Left renal pelvis (tissue), 4 donors: ENCODE measurements at places on chromosomes 2 and 18.

- no peak for DNase-seq
These were observed 32.9 kb upstream of the ALK start for GRCh38 chr2:29954316-29954715.

GRCh38 chr2:1591461-1591770, 152.9 kb downstream of the PXDN start:
- DNase-seq, result no peak

DNA sequence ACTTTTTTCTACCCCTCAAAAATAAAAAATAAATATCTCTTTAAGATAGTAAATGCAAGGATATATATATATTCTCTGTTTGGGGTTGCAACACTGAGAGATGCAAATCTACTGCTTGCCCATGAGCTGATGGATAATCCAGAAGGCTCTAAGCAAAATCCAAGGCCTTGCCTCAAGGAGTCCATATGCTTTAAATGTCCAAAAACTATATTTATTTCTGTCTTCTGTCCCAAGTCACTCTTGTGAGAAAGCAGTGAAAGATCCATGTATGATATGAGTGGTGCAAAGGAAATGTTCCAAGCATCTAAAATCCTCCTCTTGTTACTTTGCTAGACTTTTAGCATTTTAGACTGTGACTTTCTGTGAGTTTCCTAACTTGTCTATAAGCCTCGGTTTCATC, 92.9 kb upstream of the RNF152 start:
- DNase-seq, result no peak

DNA sequence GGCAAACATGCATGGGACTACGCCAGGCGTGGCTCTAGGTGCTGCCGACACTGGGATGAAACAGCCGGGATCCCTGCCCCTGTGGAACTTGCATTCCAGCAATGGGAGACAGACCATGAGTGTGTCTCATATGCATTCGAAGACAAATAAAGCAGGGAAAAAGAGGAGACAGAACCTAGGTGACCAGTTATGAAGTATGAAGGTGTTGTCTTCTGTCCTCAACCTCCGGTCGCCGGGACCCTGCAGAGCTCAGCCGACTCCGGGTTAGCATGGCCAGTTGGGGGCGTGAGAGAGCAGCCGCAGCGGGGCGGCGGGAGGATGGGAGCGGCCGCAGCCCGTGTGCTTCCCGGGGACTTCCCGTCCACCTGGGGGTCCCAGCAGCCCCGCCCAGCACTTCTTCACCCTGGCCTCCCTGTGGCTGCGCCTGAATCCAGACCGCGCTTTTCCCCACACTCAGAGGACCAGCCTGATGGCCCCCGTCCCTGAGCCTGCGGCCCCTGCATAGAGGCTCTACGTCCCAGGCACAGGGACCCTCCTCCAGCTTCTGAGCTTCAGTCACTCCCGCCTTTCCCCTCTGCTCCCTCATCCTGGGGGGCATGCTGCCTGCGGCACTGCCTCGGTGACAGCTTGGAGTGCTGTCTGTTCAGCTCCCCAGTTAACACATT, 11.4 kb downstream of the ID2 start:
- DNase-seq, result no peak

- no peak for DNase-seq
These were observed 161.8 kb downstream of the SOCS6 start for GRCh38 chr18:70450426-70451253.

DNA sequence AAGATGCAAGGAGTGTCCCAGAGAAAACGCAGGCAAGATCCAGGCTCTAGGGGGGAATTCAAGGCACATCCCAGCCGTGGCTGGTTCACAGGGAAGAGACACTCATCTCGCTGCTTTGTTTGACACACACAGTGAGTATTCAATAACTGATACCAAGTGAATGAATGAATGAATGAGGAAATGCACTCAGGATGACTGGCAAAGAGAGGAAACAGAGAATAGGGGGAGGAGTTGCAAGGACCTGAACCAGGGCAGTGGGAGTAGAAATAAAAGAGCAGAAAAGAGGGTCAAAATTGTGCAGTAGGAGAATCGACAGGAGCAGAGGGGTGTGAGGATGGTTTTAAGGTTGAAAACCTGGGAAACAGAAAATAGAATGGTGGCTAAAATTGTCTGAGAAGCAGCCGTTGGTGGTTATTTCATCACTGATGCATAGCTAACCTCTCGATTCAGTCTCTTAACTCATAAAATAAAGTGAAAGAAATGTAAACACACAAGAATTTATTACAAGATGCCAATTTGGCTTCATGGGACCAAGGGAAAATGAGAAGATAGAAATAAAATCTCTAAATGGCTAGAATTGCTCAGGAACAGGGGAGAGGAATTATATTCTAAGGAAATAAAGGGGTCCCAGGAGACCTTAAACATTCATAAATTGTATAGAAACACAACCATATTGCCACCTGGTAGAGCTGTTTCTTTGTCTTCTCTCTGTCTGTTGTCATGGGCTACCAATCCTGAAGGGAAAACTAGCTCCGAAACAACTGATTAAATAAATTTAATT, 63.9 kb upstream of the PHLPP1 start:
- no peak for DNase-seq

DNA sequence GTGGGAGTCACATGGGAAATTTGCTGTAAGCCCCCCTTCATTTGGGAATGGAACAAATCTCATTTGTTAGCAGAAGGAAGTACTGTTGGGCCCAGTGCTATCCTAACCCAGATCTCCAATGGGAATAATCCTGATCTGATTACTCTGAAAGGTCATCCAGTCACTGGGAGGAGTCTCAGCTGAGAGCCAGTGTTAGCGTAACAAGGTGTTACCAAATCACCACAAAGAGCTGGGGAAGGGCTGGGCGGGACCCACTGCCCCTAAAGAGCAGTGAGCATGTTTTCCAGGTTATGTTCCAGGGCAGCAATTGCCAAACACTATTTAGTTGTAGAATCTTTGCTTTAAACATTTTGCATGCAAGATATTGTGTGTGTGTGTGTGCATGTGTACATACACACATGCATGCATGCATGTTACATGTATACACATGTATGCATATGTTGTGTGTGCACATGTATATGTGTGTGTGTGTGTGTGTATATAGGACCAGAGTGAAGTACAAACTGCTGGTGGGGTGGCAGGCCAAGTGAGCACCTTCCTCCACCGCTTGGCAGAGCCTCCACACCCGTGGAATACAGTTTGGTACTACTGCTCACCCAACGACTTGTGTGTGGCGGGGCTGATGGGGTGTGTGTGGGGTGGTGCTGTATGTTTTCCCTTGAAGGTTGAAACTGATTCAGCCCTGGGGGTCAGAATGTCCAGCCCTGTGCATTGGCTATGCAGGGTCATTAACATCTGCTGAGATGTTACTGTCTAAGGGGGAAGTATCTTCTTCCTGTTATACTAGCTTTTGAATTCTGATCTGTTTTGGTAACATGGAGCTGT, 15.2 kb downstream of the INPP5D start:
- DNase-seq, result no peak

DNA sequence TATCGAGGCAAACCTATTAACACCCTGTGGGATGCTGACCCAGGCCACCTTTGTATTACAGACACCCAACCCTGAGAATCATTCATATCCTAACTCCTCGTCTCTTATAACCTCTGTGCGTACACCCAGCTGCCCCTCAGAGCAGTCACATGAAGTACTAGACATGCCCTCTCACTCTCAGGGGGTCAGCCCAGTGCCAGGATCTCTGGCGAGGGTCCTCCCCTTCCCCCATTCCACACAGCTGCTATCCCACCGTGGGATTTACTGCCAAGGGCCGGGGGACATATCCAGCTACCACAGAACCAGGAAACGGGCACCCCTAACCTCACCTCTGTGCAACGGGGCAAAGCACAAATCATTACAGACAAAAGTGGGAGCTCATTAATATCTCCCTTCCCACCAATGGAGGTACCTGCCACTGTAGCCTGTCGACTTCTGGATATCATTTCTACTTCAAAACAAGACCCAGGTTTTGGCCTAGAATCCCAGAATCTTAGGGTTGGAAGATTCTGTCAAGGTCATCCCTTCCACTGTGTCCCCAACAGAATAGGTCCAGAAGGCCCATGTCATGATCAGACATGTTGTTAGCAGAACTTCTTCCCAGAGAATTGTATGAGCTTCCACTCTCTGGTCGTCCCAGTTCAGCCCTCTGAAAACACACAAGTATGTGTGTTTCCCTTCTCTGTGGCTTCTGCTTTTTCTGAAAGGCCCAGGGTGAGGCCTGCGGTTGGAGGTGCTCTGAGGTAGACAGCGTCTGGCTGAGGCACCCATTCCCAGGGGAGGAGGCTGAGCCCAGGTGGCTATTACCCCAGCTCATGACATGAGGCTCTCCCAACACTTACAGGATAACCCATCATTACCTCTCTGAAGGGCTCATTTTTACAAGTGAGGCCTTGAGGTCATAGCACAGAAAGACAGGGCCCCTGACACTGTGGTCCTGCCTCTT, 1.7 kb downstream of the TMBIM1 start:
- no peak for DNase-seq

DNA sequence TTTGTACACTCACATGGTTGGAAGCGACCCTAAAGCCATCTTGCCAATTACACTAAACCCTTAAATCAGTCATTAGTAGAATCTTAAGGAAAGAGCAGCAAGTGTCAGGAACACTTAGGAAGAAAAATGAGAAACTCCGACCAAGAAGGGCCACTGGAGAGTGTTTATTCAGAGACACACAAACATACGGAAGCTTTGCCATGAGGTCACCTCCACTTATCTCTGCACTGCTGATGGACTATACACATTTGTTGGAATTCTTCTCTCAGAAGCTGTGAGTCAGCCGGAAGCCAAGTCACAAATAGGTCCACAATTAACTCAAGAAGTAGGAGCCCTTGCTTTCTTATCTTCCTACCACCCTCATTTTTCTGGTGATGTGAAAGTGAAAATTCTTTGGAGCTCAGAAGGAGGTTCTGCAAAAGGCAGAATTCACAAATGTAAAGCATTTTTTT, 21.6 kb downstream of the BMP10 start:
- DNase-seq, result no peak

- DNase-seq, result no peak
These were observed 46.7 kb downstream of the TMEM185B start for GRCh38 chr2:120176526-120176925.

DNA sequence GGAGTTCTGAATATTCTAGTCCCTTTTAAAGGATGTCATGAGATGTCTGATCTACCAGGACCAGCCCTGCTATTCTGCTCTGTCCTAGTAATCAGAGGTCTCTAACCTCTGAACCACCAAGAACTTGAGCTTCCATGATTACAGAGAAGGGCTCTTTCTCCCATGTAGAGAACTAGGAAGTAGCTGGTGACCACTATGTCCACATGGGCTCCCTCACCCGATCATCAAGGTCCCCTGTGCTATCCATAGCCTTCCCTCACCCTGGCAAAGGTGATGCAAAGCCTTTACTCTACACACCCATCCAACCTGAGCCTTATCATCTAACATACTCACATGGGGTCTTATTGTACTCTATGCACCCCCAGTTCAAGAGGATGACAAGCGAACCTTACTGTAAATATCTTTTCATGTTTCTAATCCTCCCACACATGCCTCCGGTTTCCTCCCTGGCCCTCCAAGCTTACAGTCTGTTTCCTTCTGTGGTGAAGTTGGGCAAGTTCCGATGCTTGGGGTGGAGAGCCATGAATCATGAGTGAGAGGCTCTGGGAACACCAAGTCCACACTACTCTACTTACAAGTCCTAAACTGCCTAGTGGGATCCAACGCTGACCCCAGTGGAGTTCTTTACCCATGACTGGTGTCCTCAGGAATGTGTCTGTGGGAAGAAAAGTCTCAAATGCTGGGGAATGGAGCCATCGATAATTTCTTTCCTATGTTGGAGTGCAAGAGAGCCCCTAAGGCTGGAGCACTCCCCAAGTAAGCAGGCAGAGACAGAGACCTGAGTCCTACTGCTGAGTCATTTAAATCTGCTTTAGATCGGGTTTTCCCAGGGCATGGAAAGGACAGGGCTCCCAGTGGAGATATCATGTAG, 73.3 kb upstream of the KLF7 start:
- DNase-seq, result no peak

DNA sequence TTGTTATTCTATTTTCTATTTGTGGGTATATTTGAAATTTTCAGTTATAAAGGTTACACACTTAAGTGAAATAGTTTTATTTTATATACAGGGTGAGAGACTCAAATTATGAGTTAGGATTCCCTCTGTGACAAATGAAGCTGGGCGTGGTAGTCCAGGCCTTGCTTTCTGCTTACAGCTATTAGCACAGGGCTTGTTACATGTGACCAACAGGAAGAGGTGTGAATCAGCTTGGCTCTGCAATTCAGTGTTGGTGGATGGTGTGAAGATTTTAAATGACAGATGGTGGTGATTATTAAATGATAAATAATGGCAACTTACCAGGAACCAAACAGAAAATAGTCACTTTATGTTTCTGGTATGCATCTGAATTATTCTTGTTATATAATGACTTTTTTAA, 64.4 kb upstream of the NOSTRIN start:
- DNase-seq, result no peak

GRCh38 chr2:100297511-100297910, 24.8 kb downstream of the LONRF2 start:
- no peak for DNase-seq

GRCh38 chr2:62334009-62334408, 138.1 kb downstream of the B3GNT2 start:
- no peak for DNase-seq

DNA sequence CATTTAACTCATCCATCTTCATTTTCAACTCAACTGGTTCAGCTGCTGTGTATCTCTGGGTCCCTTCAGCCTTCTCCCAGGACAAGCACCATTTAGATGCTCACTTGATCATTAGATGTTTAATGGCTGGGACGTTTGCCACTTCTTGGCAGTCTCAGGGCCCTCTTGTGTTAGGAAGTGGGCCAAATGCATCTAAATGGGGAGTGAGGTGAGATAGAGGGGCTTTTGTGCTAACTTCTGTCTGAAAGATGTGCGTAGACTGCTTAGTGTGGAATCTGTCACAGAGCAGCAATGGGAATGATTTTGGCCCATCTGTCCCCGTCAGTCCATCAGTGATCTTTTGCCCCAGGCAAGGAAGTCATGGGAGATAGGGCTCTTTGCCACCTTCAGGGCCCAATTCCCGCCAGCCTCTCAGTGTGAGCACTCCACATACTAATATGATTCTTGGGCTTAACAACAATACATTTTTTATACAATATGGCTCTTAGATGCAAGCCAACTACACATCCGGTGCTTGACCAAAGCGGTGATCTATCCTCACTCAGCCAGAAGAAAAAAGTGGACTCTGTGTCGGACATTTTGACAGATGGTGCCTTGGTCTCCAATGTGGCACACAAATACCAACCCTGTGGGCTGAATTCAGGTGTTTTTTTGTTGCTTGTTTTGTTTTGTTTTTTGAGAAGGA, 95.7 kb upstream of the EPC2 start:
- DNase-seq, result no peak

GRCh38 chr2:69453475-69454129, 16.4 kb upstream of the NFU1 start:
- DNase-seq, result no peak

DNA sequence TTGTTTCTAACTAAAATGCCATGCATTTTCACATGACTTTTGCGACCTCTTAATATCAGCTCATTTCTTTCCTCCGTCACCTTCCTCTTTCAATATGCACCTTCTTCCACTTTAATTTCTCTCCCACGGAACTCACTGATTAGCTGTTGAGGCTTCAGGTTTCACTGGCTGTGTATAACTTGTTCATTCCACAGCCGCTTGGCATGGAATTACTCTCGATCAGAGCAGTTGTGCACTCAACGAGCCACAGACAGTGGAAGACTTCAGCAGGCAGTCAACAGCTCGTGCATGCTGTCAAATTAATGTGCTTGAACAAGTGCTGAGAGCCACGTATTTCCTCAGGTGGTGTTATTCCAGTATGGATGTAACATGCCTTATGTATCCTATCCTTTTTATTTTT, 491.2 kb upstream of the DDX18 start:
- no peak for DNase-seq

- no peak for DNase-seq
These were observed 106.3 kb upstream of the CD302 start for GRCh38 chr2:159904127-159904958.
